ENCODE measurements at places on chromosomes 7 and 10. TPM values are rescaled to one million over a fixed set of nuclear protein-coding genes. Genes with fewer than 3 reads are reported as not detected.
A peak's percentile ranks its signal among the peaks of the same experiment; 100 is the strongest.

DNA sequence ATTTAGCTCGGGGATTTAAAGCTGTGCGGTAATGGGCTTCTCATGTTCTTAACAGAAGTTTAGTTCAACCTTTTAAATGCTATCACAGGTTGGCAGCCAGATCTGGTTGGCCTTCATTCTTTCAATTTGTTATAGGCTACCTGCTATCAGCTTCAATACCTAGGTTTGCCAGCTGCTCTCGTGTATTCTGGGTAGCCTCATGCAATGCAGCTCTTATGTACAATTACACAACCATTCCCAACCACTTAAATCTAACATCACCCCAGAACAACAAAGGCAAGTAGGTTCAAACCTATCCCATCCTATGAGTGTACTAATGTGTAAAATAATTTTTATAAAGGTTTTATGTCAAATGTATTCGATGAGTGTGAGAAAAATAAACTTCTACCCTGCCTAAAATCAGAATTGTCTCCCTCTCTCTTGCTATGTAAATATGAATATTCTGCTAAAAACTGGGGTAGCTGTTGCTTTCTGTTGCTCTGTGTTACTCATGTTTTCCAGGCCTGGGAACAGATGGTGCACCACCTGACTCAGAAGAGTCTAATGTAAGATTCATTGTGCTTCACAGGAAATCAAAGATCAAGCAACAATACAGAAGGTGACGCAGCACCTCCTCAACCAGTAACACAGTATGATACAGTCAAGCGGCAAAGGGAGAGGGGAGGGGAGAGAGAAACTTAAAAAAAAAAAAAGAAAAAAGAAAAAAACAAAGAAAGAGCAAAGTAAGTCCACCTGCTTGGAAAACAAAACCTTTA, 188.6 kb downstream of the ETV1 start:
- H3K4me3 ChIP-seq = no peak overlapping the region
- no peak overlapping the region for H3K27ac ChIP-seq
- DNase-seq = peak; percentile 8
- H3K27me3 ChIP-seq = no peaks in the 10 kb centered on the region

DNA sequence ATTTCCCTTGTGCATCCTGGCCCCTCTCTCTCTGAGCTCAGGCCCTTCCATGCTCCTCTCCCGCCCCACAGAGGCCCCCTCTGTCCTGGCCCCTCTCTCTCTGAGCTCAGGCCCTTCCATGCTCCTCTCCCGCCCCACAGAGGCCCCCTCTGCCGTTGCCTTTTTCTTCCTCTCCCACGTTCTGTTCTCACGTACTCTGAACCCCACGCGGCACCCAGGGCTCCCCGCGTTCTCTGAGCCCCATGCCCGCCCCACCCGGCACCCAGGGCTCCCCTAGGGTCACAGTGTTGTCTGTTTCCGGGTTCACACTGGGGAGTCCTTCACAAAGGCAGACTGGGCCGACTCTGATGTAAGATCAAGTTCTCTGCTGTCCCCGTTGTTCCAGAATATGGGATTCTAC, 336.8 kb downstream of the DNAJB6 start:
- DNase-seq = no peak
- peaks cover 14% of the 10 kb centered on the region for H3K27me3 ChIP-seq
- H3K36me3 ChIP-seq = no peaks in the 10 kb centered on the region
- H3K4me1 ChIP-seq = peaks cover under 1% of the 10 kb centered on the region
- H3K27ac ChIP-seq = no peak overlapping the region

GRCh38 chr7:1187127-1187526, 27.1 kb upstream of the ZFAND2A start:
- no peak for DNase-seq
- no peaks in the 10 kb centered on the region for H3K36me3 ChIP-seq
- peaks cover 3% of the 10 kb centered on the region for H3K4me1 ChIP-seq
- H3K27me3 ChIP-seq = no peaks in the 10 kb centered on the region

- H3K27ac ChIP-seq = no peak overlapping the region
- H3K36me3 ChIP-seq = no peaks in the 10 kb centered on the region
- H3K4me3 ChIP-seq = no peak overlapping the region
- H3K4me1 ChIP-seq = no peaks in the 10 kb centered on the region
Observed at GRCh38 chr7:22105550-22105949, 159.9 kb upstream of the CDCA7L start.

The ZSWIM8 gene
- total RNA-seq = 100 TPM

The TFR2 gene
- 5.4 TPM for total RNA-seq

The IFIT5 gene
- total RNA-seq = 25.6 TPM

The INPP5A gene
- 19.3 TPM for total RNA-seq

All from CD4-positive, alpha-beta memory T cell (primary cell).